Activated gamma-delta T cell treated with Interleukin-2 at 50 U/mL for 16 hours (primary cell): ENCODE measurements at places on chromosomes 4 and X.
A peak's percentile ranks its signal among the peaks of the same experiment; 100 is the strongest.

GRCh38 chrX:57929373-57929772 is 19.1 kb upstream of the ZXDA start:
- DNase-seq, result no peak

GRCh38 chrX:155968791-155969190 is 28.7 kb upstream of the IL9R start:
- DNase-seq, result no peak

- no peak for DNase-seq
Measured at GRCh38 chr4:174592985-174593335, 70.7 kb upstream of the HPGD start.

GRCh38 chr4:137000432-137000831 is 531.9 kb downstream of the PCDH18 start:
- DNase-seq, result no peak

- no peak for DNase-seq
Measured at GRCh38 chr4:55447831-55448230, 52.1 kb downstream of the TMEM165 start.

GRCh38 chr4:4502694-4503311 is 39.0 kb downstream of the STX18 start:
- no peak for DNase-seq

DNA sequence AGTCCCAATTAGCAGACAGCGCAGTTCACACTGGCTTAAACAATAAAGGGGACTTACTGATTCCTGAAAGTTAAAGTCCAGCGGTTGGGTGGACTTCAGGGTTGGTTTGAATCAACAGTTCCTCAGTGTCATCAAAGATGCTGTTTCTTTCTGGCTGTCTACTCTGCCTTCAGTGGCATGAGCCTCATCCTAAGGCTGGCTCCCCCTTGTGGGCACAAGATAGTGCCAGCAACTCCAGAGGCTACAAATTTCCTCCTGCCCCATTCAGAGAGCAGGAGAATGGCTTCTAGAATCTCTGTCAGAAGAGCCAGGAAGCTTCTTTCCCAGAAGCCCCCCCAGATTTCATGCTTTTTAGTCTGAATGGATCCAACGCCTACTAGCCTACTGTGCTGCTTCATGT is 82.4 kb upstream of the MTM1 start:
- peak; percentile 35 for DNase-seq

- no peak for DNase-seq
Measured at GRCh38 chr4:42906891-42907759, 14.6 kb downstream of the GRXCR1 start.

DNA sequence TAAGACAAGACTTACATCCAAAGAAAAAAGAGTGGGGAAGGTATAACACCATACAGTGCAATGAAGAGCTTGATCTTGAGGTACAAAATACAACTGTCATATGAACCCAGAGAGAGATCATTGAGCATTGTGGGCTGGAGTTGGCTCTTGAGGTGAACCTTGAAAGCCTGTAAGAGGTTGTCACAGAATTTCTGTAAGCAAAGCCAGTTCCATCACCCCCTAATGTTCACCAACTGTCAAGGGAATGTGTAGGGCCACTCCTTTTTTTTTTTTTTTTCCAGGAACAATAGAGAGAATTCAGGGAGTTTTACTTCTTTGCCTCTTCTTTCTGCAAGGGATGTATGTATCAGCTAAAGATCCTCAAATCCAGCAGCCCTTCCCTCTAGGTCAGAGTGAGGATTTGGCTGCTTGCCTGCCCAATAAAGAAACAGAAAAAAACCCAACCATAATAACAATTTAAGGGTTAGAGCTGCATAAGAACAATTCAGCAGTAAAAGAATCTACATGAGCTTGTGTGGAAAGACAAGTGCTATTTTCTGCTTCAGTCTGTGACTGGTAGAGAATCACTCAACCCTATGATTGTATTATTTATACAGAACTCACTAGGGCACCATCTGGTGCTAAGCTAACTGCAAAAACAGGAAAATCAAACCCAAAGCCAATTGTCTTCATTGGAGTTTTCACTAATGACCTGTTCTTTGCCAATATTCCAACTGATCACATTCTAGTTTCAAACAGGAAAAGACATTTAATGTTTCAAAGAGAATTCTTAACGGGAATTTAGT is 217.5 kb upstream of the TEX13C start:
- DNase-seq, result no peak

DNA sequence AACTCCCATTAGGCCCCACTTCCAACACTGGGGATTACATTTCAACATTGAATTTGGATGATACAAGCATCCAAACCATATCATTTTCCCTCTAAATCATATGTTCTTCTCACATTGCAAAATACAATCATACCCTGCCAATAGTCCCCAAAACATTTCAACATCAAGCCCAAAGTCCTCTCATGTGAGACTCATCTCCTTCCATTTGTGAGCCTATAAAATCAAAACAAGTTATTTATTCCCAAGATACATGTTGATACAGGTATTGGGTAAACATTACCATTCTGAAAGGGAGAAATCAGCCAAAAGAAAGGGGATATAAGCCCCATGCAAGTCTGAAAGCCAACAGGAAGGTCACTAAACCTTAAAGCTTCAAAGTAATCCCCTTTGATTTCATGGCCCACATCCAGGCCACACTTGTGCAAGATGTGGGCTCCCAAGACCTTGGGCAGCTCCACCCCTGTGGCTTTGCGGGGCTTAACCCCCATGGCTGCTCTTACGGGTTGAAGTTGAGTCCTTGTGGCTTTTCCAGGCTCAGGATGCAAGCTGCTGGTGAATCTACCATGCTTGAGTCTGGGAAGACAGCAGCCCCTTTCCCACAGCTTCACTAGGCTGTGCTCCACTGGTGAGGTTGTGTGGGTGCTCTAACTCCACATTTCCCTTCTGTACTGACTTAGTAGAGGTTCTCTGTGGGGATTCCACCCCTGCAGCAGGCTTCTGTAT is 40.6 kb upstream of the SERTM2 start:
- no peak for DNase-seq

- no peak for DNase-seq
Measured at GRCh38 chr4:6591781-6592180, 16.8 kb downstream of the MAN2B2 start.

DNA sequence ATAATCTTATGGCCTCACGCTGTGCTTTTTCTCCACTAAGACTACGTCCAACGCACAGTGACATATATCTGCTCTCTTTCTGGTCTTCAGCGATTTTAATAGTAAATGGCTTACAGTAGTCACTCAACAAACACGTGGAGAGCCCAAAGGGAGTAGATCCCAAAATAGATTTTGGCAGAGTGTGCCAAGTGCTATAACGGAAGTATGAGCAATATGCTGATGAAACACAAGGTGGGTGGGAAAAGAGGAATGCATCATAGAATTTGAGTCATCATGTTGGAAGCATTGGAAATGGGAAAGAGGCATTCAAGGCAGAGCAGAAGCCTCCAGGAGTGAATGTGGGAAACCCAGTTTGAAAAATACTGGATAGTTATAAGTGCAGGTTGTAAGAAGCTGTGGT is 129.1 kb upstream of the LDB2 start:
- DNase-seq, result no peak

DNA sequence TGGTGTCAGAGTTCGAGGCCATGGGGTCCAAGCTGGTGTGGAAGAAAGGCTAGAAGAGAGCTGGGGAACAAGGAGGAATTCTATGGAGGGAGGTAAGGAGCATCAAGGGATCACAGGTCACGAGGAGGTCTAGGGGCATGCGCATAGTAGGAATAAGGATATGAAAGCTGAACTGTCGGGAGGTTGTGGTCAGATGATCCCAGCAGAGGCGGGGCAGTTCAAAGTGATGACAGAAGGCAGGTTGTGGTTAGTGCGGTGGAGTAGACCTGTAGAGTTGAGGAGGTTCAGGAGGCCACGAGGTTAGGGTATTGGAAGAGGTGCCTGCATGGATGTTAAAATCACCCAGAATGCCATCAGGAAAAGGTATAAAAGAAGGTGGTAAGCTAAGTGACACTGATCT is 156.3 kb downstream of the TMEM164 start:
- no peak for DNase-seq

- DNase-seq, result no peak
Measured at GRCh38 chrX:1398431-1399340, 6.8 kb upstream of the SLC25A6 start.

DNA sequence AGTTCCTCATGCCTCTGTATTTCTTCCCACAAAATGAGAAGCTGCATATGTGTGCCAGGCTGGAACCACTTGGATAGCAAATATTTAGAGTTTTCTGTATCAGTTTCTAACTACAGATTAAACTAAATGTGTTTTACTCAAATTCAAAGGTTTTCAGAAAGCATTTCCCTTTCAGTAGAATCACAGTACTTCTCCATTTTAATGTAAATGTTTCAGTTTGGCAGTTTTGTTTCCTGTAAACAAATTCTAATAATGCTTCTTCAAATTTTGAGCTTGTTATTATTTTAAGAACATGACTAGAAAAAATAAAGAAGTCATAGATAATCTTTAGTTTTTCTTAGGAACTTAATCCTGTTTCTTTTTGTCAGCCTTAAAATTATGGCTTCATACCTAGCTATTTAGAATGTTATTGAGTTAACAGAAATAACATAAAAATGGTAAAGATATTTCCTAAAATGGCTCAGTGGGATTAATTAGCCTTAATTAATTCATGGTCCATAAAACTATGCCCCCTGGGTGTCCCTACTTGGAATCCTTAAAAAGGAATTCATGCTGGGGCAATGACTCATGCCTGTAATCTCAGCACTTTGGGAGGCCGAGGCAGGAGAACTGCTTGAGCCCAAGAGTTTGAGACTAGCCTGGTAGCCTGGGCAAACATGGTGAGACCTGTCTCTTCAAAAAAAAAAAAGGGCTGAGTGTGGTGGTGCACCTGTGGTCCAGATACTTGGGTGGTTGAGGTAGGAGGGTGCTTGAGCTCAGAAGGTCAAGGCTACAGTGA is 83.8 kb upstream of the GPR34 start:
- DNase-seq, result no peak

DNA sequence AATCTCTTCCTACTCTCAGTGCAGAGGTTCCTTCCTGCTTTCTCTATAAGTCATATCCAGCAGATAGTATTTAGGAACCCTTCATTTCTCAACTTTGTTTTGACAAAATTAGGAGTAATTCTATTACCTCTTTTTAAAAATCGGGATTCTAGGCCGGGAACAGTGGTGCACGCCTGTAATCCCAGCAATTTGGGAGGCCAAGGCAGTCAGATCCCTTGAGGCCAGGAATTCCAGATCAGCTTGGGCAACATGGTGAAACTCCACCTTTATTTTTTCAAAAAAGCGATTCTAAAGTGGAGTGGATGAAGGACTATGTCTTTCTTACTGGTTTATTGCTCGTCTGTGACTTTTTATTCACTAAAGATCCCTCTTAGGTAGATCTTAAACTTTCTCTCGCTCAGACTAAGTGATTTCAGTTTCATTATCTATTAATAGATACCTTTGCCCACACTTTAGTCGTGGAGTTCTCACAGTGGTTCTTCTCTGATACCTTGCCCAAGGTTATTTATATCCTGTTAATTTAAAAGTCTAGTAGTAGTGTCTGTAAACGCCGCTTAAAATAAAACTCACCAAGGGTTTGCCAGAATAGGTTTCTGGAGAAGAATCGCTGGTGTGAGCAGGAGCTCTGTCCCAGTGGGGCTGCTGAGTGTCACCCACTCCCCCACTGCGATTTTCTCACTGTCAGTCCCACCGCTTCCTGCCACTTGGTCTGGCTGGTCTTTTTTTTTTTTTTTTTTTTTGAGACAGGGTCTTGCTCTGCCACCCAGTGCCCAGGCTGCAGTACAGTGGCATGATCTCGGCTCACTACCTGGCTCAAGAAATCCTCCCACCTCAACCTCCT is 27.0 kb upstream of the TMEM131L start:
- peak; percentile 35 for DNase-seq

DNA sequence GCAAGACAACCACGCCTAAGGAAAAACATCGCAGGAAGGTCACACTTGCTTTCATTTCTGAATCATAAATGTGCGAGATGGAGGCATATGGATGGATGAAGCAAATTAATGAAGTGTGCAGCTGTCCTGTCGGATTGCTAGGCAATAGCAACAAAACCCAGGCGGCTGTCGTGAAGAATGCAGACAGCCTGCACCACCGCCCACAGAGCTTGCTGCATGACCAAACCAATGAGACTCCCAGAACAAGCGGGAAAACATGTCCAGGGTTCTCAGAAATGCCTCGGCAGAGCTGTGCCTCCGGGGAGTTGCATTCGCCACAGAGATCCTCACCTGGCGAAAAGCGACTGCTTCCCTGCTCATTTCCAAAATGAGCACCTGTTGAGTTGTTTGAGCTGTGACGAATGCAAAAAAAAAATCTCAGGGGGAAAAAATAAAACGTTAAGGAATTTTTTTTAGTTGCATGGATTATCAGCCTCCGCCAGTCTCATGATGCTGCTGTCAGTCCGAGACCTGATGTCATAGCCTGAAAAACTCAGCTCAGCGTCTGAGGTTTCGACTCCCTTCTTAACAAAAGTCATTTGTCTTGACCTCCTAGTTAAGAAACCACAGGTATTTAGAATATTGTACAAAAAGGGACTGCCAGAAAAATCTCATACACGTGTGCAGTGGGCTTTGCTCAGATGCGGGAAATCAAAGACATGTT is 155.5 kb upstream of the MXRA5 start:
- no peak for DNase-seq

GRCh38 chr4:126358041-126358440 is 1043.3 kb downstream of the FAT4 start:
- DNase-seq, result no peak

DNA sequence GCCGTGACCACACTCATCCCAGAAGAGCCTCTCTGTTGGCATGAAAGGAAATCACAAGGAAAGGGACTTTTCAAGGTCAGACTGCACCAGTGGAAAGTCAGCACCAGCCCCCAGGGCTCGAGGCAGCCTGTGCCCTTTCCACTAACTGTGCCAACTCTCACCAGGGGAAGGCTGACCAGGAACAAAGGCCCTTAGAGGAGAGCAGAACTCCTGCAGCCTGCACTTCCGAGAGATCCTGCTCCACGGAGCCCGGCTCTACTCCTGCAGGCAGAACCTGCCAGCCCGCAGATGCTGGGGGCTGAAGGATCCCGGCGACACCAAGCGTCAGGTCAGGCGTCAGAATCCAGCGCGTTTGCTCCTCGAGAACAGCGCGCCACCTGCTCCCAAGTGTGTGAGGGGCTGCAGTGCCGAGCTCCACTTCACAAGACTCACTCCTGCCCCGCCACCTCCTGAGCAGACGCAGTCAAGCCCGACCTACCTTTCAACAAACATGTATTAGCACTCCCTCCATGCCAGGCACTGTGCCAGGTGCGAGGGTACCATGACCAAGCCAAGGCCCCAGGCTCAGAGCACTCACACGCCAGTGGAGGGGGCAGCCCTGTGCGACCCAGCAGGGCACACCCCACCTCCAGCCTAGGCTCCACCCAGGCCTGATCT is 13.6 kb upstream of the HELT start:
- DNase-seq, result no peak

DNA sequence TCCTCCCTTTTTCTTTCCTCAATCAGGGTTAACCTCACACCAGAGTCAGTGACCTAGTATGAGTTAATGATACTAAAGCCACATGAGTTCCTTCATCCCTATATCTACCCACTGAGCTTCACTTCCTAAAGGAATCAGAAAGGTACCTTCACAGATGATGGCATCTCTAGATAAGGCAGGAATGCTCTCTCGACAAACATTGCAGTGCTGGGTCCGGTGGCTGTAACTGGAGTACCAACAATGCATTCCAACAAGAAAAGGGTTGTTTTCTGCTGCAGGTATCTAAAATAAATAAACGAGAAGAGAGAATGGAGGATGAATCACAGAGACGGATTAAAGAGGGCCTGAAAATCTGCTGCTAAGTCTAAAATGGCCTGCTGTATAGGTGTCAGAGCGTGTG is 66.7 kb downstream of the DGKK start:
- DNase-seq, result no peak

GRCh38 chr4:96093057-96093456 is 253.2 kb downstream of the PDHA2 start:
- DNase-seq, result no peak
